Sigmoid colon (tissue), 7 donors: ENCODE measurements at places on chromosomes 1 and 21. TPM values are rescaled to one million over a fixed set of nuclear protein-coding genes. Genes with fewer than 3 reads are reported as not detected.
A peak's percentile ranks its signal among the peaks of the same experiment; 100 is the strongest.

- no peak overlapping the region for H3K4me3 ChIP-seq
- H3K27me3 ChIP-seq: no peaks in the 10 kb centered on the region
- DNase-seq: no peak
- peaks cover 14% of the 10 kb centered on the region for H3K4me1 ChIP-seq
Observed at GRCh38 chr1:226584164-226584563, 35.6 kb downstream of the STUM start.

- H3K27ac ChIP-seq: peak overlapping the region; percentile 75
- peaks cover 19% of the 10 kb centered on the region for H3K4me1 ChIP-seq
- no peak overlapping the region for H3K4me3 ChIP-seq
- DNase-seq: peak; percentile 94
- H3K36me3 ChIP-seq: peaks cover 35% of the 10 kb centered on the region
Observed at GRCh38 chr1:225834417-225835329, 24.7 kb downstream of the EPHX1 start.

DNA sequence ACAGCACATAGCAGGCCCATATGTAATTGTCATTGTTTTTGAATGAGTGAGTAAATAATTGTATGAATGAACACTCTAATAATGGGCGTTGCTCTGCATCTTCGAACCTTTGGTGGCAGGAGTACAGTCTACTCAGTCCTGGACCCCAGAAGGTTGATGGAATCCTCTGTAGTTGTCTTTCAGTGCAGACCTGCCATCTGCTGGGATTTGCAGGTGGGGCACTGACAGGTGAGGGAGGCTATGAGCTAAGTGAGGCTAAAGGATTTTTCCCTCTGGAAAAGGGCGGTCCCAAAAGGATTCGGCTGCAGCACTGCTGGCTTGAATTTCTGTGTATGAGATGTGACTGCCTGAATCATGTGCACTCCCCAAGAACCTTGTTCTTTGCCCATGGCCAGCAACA lies 53.4 kb downstream of the PLXNA2 start:
- no peaks in the 10 kb centered on the region for H3K27me3 ChIP-seq
- H3K27ac ChIP-seq: no peak overlapping the region
- no peak overlapping the region for H3K4me3 ChIP-seq
- H3K36me3 ChIP-seq: no peaks in the 10 kb centered on the region
- peaks cover 22% of the 10 kb centered on the region for H3K4me1 ChIP-seq

GRCh38 chr1:30515755-30516484 lies 207.5 kb downstream of the MATN1 start:
- DNase-seq: no peak
- H3K4me1 ChIP-seq: no peaks in the 10 kb centered on the region
- H3K27me3 ChIP-seq: no peaks in the 10 kb centered on the region

The PODN gene
- 80.6 TPM for total RNA-seq

The GABRD gene
- total RNA-seq: not detected

GRCh38 chr1:167426716-167427115 lies 91.6 kb downstream of the CD247 start:
- no peaks in the 10 kb centered on the region for H3K27me3 ChIP-seq
- no peaks in the 10 kb centered on the region for H3K36me3 ChIP-seq
- no peaks in the 10 kb centered on the region for H3K4me1 ChIP-seq
- H3K4me3 ChIP-seq: no peak overlapping the region
- no peak overlapping the region for H3K27ac ChIP-seq
- DNase-seq: no peak

The AIRE gene
- total RNA-seq: not detected

DNA sequence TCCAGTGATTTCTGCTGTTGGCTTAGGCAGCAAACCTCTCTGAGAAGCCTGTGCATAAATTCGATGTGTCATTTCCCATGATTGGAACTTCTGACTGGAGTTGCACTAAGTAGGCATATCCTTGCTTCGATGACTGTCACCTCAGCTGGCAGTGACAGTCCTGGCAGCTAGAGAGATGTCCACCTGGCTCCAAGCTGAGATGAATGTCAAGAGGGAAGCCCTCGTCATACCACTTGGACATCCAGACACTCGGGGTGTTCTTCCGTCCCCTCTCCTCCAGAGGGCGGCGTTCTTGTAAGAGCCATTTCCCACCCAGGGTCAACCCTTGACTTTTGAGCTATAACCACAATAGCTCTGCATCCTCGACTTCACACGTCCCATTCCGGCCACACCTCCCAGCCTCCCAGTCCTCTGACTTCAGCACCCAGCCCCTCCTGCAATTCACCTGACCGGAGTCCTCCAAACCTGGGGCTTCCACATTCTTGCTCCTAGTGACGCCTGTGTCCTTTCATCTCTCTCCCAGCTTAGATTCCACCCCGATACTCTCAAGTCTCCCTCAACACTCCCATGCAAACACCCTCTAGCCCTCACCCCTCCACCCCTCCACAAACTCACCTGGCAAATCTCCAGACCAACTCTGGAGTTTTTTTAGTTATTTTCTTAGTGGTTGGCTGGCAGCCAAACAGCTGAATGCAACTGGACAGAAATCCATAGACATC lies 17.3 kb downstream of the CA6 start:
- no peak overlapping the region for H3K4me3 ChIP-seq
- no peaks in the 10 kb centered on the region for H3K27me3 ChIP-seq
- no peak overlapping the region for H3K27ac ChIP-seq
- H3K4me1 ChIP-seq: no peaks in the 10 kb centered on the region

GRCh38 chr1:228088586-228089498 lies 6.3 kb downstream of the ARF1 start:
- peaks cover 98% of the 10 kb centered on the region for H3K4me1 ChIP-seq
- no peak overlapping the region for H3K4me3 ChIP-seq
- peak overlapping the region; percentile 56 for H3K27ac ChIP-seq
- DNase-seq: peak; percentile 63
- H3K36me3 ChIP-seq: no peaks in the 10 kb centered on the region
- no peaks in the 10 kb centered on the region for H3K27me3 ChIP-seq

DNA sequence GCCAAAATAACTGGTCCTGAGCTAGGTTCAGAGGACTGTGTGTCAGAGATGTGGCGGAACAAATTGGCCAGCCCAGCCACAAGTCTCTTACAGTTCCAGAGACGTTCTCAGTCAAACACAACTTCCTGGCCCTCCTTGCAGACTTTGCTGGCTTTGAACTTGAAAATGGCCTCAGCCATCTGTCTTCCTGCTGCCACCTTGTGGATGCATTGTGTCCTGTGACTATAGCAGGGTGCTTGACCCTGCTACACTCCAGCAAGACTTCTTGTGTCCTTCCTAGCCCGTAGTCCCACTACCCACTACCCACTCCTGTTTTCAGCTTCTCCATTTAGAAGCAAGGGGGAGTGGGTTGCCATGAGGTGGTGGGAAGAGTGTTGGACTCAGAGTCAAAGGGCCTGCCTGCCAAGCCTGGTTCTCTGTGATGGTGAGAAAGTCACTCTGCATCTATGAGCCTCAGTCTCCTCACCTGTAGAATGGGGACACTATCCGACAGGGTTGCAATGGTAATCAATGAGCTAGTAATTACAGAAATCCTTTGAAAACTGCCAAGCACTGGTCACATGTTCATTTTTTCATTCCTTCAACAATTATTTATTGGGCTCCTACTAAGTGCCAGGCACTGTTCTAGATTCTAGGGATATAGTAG lies 109.9 kb downstream of the IGSF21 start:
- no peaks in the 10 kb centered on the region for H3K36me3 ChIP-seq
- no peaks in the 10 kb centered on the region for H3K27me3 ChIP-seq
- H3K4me3 ChIP-seq: no peak overlapping the region
- H3K4me1 ChIP-seq: no peaks in the 10 kb centered on the region

- no peak for DNase-seq
- H3K27me3 ChIP-seq: no peaks in the 10 kb centered on the region
- H3K4me3 ChIP-seq: no peak overlapping the region
- H3K36me3 ChIP-seq: no peaks in the 10 kb centered on the region
Observed at GRCh38 chr1:110878993-110879392, 6.0 kb downstream of the CD53 start.

- H3K36me3 ChIP-seq: no peaks in the 10 kb centered on the region
- no peaks in the 10 kb centered on the region for H3K27me3 ChIP-seq
- no peak overlapping the region for H3K27ac ChIP-seq
- H3K4me1 ChIP-seq: no peaks in the 10 kb centered on the region
Observed at GRCh38 chr21:25350056-25350455, 257.2 kb downstream of the MRPL39 start.

The HSPG2 gene
- 241 TPM for total RNA-seq

The TFAP2E gene
- 0.27 TPM for total RNA-seq

The DYNLT4 gene
- total RNA-seq: not detected
